ENCODE measurements at places on chromosomes 3 and 15.

- no peak for DNase-seq
These were observed 91.0 kb upstream of the KBTBD8 start for GRCh38 chr3:66907136-66907535.

DNA sequence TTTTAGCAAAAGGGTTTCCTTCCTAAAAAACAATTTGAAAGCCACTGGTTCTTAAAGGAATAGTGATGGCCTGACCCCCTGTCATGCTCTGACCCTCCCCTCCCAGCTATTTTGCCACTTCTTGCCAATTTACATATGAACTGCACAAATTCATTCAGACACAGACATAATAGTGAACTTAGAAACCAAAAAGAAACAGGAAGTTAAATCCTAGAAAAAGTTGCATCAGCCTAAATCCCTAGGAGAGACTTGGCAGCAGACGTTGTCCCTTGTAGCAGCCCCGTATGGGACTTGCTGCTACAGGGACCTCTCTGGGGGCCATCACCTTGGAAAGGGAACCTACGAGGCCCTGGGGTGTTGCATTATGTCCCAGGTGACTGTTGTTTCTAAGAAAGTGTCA lies 14.3 kb upstream of the PDE8A start:
- DNase-seq: no peak

DNA sequence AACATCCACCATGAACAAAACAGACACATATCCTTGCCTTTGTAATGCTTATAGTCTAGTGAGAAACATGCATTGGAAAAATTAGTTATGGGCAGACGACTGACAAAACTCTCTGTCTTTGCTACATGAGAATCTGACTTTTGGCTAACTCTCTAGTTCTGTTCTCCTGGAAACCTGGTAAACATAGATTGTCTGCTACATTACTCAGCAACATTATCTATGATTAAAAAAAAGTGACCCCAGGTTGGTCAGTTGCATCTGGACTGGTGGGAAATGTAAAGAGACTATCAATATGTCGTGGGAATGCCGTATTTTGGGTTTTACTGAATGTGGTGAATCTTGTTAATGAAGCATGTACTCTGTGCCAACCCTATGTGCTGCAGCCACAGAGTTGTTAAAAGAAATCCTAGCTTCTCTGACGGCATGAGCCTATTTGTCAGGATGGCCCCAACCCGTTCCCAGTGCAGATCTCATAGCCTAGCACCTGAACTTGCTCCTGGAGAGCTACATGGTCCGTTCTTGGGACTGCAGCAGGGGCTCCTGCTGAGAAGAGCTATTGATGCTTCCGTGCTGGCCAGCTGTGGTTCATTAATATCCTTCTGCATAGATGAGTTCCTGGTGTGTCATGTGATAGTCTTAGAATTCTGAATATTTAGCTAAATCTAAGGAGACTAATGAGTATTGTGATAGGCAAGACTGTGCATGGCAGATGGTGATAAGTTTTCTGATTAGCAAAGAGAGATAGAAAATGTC lies 311.7 kb upstream of the ZNF717 start:
- no peak for DNase-seq

DNA sequence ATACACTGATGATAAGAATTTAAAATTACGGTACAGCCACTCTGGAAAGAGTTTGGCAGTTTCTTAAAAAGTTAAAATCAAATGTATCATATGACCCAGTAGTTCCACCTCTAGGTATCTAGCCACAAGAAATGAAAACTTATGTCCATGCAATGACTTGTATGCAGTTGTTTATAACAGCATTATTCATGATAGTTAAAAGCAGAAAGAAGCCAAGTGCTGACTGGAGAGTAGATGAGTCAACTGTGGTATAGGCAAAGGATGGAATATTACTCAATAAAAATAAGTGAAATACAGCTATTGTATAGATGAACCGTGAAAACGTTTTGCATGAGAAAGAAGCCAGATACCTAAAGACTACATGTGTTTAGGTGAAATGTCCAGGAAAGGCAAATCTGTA lies 14.8 kb downstream of the GPR87 start:
- DNase-seq: no peak

DNA sequence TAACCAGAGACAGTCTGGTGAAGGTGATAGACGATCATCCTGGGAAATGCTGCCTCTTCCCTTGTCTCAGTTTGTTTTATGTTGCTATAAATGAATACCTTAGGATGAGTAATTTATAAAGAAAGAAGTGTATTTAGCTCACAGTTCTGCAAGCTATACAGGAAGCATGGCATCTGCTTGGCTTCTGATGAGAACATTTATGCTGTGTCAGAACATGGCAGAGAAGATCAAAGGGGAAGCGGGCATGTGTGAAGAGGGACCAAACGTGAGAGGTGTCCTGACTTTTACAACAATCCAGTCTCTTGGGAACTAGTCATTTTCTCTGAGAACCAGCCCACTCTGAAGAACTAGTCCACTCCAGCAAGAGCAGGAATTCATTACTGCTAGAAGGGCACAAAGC lies 9.6 kb downstream of the CMC1 start:
- no peak for DNase-seq

- DNase-seq: no peak
These were observed 148.7 kb downstream of the TPRG1 start for GRCh38 chr3:189320511-189320910.

DNA sequence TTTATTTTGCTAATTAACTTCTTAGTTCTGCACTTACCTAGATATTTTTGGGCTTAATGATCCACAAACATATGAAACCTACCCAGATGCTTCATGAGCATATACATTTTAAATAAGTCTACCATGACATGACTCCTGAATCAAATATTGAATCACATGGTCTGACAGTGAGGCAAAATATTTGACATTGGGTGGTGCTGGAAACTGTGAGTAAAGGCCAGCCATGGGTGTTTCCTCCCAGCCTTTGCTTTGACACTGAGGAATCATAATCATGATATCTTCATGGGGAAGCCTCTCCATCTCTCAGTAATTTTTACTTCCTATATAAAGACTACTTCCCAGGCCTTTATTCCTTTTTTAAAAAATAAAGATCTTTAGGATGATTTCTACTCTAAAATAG lies 22.8 kb upstream of the SSR3 start:
- no peak for DNase-seq

DNA sequence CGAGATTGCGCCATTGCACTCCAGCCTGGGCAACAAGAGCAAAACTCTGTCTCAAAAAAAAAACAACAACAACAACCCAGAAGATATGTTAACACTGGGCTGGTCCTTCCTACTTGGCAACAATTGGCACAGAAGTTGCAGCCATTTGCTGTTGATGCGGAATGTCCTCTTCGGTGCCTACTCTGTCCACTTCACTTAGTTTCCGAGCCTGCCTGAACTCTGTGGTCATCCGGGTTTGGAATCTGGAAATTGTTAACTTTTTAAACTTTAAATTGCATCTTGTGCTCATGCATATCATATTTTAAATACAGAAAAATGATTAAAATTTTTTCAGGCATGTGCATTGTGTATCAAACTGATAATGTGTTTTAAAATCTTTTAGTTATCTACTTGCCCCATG lies 81.5 kb downstream of the FNDC3B start:
- DNase-seq: no peak

- DNase-seq: no peak
These were observed 473.6 kb downstream of the SI start for GRCh38 chr3:164604687-164605086.

- no peak for DNase-seq
These were observed 15.7 kb downstream of the ACAN start for GRCh38 chr15:88818920-88819319.

DNA sequence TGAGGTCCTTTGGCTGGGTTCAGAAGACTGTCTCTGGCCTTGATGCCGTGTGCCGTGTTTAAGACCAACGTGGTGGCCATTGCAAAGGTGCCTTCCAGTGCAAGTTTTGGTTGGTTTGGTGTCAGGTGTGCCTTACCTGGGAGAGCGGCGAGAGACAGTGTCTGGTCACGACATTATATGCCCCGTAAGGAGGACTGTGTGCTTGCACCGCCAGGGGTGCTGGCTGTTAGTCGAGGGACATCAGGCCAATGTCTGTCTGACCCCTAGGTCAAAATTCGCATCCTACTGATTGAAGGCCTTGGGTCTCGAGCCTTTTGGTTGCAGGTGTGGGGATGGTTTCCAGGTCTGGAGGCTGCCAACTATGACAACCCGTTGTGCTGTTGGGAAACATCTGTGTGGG lies 111.9 kb downstream of the SNRPN start:
- DNase-seq: no peak

- no peak for DNase-seq
These were observed 14.6 kb upstream of the ATP10A start for GRCh38 chr15:25877681-25878080.

DNA sequence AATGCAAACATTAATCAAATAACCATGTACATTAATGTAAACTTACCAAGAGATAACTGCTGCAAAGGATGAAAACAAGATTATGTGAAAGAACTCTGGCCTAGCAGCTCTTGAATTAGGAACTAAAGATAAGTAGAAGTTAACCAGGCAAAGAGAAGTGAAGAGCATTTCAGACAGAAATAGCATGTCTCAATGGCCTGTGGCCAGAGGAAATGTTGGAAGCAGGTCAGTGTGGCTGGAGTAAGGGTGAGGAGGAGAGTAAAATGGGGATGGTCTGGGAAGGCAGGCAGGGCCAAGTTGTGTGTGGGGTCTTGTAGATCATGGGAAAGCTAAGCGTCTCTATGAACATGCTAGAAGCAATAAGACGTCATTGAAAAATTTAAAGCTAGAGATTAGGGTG lies 192.4 kb downstream of the CADPS start:
- DNase-seq: no peak

GRCh38 chr3:11384074-11384473 lies 111.9 kb downstream of the ATG7 start:
- no peak for DNase-seq

DNA sequence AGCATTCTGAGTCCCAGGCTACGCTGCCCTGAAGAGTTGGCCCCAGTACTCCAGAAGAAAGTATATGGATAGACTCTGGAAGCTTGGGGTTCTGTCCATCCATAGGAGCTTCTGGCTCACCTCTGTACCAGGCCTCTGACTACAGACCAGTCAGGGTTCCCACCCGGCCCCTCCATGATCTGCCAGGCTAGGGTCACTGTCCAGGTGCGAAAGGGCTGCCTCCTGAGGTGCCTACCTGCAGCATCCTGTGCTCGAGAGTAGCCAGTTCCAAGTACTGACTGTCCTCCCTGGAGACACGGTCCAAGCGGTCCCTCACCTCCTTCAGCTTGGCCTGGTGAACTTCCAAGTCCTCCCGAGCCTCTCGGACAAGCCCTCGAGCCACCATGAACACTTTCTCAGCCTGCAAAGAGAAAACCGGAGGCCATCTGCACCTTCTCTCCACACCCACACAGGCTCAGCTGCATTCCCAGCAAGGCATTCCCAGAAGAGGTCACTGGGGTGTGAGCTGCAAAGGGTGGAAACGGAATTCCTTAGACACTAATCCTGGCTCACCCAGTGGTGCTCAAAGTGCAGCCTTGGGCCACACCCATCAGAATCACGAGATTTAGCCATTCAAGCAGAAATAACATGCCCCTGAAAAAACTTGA lies 3.7 kb upstream of the PLXNB1 start:
- DNase-seq: no peak

DNA sequence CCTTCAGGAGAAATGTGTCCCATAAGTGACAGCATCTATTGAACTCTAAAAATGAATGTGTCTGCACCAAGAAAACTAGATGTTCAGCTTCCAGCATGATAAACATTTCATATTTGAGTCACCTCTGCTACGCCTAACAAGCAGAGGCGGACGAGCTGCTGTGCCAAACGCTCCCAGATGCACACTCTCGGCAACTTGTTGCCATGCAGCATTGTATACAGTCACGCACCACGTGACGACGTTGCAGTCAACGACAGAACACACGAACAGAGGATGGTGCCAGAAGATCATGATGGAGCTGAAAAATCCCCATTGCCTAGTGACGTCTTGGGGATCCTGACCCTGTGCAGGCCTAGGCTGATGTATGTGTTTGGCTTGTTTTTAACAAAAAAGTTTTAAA lies 137.5 kb downstream of the XXYLT1 start:
- no peak for DNase-seq

DNA sequence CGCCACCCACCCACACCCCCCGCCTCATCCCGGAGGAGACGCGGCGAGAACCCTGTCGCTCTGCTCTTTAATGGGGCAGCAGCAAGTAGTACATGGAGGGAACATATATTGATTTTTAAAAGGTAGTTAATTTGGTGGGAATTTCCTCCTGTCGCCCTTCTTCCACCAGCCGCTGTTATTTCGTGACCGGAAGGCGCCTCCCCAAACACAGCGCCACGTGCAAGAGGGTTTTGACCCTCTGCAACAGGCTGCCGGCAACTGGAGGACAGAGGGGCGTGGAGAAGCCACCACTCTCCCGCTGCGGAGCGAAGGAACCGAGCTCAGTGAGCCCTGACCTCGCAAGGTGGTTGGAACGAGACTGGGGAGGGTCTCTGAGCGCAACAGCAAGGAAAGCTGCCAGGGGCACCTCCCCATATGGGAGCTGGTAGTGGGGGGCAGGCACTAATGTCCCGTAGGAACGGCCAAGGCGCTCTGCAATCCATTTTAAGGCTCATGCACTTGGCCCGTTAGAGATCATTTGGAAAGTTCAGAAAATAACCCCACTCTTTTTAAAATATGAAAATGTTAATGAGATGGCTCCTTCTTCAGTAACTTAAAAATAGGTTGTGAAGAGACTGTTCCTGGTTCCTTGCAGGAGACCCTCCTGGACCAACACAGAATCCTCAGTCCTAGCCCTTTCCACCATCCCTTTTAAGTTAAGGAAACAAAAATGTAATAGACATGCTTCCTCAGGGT lies 4.3 kb downstream of the ONECUT1 start:
- no peak for DNase-seq

GRCh38 chr15:61092361-61093157 lies 136.5 kb downstream of the RORA start:
- DNase-seq: no peak

GRCh38 chr3:28765194-28765593 lies 416.6 kb upstream of the AZI2 start:
- DNase-seq: no peak

- no peak for DNase-seq
These were observed 327.5 kb upstream of the UMPS start for GRCh38 chr3:124402791-124403190.

DNA sequence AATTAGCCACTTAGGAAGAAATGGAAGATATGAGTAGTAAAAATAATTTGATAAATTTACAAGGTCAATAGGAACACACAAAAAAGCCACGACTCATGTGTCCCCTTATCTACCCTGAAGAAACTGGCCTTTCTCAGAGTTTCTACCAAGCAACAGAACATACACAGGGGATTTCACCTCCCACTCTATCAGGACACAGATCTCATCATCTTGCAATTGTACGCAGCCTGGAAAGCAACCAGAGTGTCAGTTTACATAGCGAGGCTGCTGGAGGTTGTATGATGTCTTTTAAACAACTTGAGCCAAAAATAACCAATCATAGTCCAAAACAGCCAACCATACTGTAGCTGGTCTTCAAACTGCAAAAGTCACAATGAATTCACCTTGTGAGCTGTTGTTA lies 19.7 kb upstream of the LMOD3 start:
- no peak for DNase-seq

Data from activated naive CD4-positive, alpha-beta T cell treated with anti-CD3 and anti-CD28 coated beads, Interleukin-2, amount 50 U/mL, for 16 hours (primary cell).